ENCODE measurements at places on chromosomes 4 and X.

DNA sequence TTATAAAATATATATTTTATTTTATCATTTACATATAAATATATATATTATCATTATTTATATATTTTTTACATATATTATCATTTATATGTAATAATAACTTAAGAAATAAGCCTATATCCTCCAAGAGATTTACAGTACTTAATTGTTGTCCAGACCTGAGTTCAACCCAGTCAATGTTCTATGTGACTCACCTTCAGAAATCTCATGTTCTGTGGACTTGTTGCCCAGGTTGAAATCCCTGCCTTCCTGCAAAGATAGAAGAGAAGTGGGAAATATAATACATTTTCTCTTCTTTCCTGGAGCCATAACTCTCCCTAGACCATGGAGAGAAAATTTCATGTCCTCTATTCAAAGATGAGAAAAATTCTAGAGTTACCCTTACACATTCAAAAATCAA, 247.3 kb downstream of the PARM1 start:
- no peak for DNase-seq

- no peak for DNase-seq
These were observed 266.7 kb upstream of the MAGEB2 start for GRCh38 chrX:29948653-29949052.

GRCh38 chr4:29046781-29047180, 1673.4 kb upstream of the PCDH7 start:
- DNase-seq, result no peak

DNA sequence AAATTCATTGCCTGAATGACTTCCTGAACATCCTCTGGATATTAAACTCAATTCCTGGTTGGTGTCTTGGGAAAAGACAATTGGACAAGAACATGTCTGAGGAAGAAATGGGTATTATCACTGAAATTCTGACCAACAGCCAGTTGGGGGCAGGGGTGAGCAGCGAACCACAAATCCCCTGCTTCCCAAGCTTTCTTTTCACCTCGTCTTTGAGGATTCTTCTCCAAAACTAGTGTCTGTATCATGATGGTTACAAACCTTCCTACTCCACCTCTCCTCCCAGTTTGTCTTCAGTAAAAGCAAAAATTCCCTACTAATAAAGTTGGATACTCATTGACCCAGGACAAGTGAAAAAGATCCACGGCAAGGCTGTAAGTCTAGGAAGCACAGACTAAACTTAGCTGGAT, 48.3 kb upstream of the WDR1 start:
- DNase-seq, result no peak

- no peak for DNase-seq
These were observed 35.1 kb upstream of the TACR3 start for GRCh38 chr4:103754844-103755243.

- DNase-seq, result no peak
These were observed 42.0 kb downstream of the NEUROG2 start for GRCh38 chr4:112473985-112474384.

All from activated T-cell treated with anti-CD3 and anti-CD28 coated beads, Interleukin-2, amount 50 U/mL, for 4 hours (primary cell).